ENCODE measurements at places on chromosomes 2 and 18.
A peak's percentile ranks its signal among the peaks of the same experiment; 100 is the strongest.

DNA sequence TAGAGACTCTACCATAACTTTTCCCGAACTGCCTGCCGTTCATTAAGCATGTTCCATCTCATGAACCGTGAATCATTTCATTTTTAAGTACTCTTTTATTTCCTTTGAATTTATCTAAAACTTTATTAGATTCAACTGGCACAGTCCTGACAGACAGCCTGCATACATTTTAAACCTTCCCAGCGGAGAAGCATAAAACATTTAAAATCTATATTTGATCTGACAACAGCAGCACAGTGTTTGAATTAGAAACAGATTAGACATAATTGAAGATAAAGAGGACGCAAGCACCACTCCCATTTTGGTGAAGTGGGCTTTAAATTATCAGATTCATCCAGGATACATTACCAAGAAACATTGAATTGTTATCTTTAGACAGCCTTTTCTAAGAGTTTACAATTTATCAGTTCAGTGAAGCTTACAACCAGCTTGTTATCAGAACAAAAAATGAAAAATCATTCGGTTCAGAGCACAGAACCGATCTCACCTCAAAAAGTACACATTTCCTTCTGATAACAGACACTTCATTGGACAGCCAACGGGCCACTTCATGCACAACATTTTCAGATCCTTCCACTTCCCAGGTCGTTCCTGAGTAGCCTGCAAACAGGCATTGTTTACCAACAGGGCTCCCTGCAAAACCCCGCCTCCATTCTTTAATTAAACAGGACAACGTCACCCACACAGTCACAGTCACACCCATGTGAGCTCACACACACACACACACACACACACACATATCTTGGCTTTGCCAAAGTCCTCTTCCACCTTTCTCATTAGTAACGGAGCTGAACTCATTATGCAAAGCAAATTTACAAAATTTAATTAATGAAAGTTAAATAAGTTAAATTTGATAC lies 171.2 kb downstream of the SP3 start:
- DNase-seq: peak; percentile 29

GRCh38 chr18:26710470-26711096 lies 154.9 kb downstream of the AQP4 start:
- DNase-seq: no peak

DNA sequence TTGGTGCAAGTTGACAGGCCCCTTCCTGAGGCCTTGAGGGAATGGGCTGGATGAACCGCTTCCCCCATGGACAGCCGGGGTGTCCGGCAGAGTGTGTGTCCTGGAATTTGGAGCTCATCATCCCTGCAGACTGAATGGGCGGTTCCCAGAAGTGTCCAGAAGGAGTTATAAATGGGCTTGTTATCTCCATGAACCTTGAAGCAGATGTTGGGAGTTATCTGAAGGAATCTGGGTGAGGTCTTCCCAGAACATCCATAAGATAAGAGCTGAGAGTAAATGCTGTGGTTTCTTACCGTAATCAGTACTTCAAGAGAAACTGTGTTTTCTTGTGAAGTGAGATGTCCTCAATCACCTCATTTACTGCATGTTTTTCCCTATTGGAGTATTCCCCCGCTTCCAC lies 21.1 kb downstream of the PLB1 start:
- DNase-seq: no peak

GRCh38 chr2:53210538-53210937 lies 557.1 kb upstream of the CHAC2 start:
- DNase-seq: peak; percentile 19
